ENCODE measurements at places on chromosomes 1 and 21.
A peak's percentile ranks its signal among the peaks of the same experiment; 100 is the strongest.

DNA sequence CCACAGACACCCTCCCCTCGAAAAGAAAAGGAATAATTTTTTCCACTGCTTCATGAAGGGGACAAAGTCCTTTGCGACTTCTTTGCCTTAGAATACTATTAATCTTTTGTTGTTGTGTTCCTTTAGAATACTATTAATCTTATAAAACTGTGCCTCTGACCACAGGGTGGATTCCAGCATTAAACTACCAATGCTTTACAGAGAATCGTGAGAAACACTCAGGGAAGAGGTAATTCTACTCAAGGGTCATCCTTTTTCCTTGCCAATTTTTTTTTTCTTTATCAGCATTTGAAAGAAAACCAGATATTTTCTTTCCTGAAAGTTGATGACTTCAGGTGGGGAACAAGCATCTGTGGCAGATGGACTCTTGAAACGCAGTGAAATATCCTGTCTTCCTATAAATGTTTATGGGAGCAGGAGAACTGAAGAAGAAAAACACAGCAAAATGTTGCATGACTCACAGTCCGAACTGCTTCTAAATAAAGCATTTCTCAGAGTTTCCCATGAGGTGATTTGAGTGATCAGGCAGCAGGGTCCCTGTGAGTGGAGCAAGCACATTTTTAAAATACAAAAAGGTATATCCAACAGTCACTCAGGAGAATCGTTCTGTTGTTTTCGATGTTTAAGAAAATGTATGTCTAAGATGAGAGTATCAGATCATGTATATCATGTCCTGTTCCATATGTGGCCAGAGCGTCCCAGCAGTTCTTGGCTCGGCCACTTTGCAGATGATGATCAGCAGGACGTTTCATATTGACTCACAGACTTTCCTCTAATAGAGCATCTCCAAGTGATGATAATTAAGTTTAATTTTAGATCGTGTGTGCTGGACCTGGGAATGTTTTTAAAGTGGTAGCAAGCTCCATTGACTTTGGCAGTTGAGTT is 154.2 kb upstream of the RUNX1 start:
- DNase-seq = no peak

GRCh38 chr1:78005755-78006154 is 1.0 kb downstream of the DNAJB4 start:
- DNase-seq = peak; percentile 69

- no peak for DNase-seq
These were observed 886 bp downstream of the ZMYM4 start for GRCh38 chr1:35269201-35269988.

DNA sequence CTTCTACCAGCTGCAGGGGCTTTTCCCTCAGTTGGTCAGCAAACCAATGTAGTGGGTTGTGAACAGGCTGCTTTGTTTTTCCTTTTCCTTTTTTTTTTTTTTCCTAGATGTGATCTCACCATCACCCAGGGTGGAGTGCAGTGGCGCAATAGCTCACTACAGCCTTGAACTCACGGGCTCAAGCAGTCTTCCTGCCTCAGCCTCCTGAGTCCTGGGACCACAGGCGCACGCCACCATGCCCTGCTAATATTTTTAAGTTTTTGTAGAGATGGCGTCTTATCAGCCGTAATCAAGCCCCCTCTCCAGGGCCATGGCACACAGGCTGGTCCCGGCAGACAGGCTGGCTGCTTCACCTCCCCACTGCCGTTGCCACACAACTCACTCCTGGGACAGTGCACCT is 3.4 kb upstream of the TRIM11 start:
- no peak for DNase-seq

GRCh38 chr1:185014941-185015340 is 30.4 kb upstream of the RNF2 start:
- no peak for DNase-seq

DNA sequence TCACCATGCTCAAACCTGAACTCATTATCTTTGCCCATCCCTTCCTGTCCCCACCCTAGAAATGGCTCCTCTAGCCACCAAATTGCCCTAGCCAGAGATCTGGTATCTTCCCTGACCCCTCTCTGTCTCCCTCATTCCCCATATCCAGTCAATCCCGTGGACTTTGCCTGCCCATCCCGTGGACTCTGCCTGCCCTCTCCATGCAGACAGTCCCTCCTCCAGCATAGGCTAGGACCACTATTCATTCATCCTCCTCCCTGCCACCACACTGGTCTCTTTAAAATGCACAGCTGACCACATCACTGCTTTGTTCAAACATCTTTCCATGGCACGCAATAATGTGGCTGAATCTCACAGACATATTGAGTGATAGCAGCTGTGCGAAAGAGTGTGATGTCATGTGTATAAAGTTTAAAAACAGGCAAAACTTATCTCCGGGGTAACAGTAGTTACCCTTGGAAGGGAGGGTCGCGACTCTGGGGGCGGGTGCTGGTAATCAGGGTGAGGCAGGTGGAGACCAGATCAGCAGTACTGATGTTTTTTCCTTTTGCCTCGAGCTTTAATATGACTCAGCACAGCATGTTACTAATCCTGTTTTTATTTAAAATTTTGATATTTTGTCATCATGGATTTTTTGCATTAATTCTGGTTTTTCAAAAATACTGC is 4.8 kb upstream of the SLC2A1 start:
- DNase-seq = no peak

GRCh38 chr1:113805639-113806038 is 6.6 kb downstream of the RSBN1 start:
- no peak for DNase-seq

DNA sequence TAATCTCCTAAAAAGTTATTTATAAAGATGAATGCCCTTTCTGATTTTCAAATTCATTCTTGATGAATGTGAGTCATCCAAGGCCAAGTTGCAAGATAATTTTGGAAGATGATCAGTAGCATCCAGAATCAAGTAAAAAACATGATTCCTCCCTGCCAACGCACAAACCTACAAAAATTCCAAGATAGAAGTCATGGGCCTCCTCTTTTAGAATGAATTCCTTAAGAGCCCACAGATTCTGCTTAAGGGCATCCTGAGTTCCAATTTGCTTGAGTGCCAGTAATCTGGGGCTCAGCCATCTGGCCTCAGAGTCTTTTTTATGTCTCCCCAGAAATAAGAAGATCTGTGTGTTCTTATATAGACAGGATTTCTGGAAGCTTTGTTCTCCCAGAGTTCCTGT is 23.2 kb upstream of the SPATA6 start:
- DNase-seq = no peak

All from T47D (cell line).